ENCODE measurements at places on chromosomes 13 and 19.

DNA sequence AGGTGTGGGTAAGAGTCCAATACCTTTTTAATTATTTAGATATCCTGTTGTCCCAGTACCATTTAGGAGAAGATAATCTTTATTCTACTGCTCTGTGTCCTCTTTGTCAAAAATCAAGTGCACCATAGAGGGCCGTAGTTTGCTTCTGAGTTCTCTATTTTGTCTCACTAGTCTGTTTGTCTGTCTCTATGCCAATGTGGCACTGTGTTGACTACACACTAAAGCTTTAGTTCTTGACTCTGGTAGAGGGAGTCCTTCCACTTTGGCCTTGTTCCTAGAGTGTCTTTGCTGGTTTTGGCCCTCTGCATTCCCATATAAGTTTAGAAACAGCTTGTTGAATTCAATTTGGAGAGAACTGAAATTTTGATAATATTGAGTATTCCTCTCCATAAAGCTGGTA, 75.9 kb downstream of the SCGB2B2 start:
- no peak for DNase-seq

GRCh38 chr13:26280822-26281221, 26.9 kb downstream of the CDK8 start:
- DNase-seq, result no peak

DNA sequence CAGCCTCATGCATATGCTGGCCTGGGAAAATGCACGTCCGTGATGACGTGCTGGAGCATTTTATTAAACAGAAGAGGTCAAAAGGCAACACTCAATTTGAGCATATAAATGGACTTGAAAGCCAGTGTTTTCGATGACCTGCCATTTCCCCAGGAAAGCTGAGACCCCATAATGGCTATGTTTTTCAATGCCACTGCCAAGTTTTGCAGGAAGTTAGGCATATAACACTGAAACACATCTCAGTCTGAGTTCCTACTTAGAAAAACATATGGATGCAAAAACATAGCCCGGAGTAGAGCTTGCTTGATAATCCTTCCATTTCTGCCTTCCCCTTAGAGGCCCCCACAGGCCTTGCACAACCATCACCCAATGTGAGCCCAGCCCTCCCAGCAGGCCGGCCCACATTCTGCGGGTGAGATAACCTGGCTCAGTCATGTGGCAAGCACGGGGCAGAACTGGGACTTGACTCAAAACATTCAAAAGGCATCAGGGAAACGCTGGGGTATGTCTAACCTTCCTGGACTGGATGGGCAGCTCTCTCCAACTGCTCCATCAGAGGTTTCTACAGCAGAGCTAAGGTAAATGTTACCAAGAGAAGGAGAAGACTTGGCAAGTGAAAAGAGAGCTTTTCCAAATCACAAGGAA, 24.9 kb downstream of the EPS15L1 start:
- DNase-seq, result peak; percentile 78

- DNase-seq, result no peak
These were observed 345.8 kb downstream of the TEX29 start for GRCh38 chr13:111666164-111666776.

- peak; percentile 24 for DNase-seq
These were observed 46.4 kb downstream of the N4BP2L1 start for GRCh38 chr13:32381539-32381938.

DNA sequence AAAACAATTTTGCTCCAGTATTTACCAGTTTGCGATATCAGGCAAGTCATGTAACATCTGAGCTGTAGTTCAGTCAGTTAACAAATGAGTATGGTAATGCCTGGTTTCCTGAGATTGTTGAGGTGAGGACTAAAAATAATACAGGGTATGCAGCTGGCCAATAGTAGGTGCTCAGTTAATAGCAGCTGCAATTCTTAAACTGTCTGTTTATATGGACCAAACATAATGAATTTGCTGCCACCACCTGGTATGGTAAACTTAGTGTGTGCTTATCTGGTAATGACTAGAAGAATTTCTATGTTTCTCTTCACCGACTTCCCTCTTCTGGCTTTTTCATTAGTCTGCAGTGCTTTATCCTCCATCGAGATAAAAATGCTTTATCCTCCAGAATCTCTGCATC, 9.1 kb downstream of the ZMYM2 start:
- DNase-seq, result no peak

GRCh38 chr19:12785431-12786031, 5.8 kb upstream of the JUNB start:
- no peak for DNase-seq
